ENCODE measurements at places on chromosomes 16 and 17. TPM values are rescaled to one million over a fixed set of nuclear protein-coding genes. Genes with fewer than 3 reads are reported as not detected.
A peak's percentile ranks its signal among the peaks of the same experiment; 100 is the strongest.

The CLEC3A gene
- not detected for total RNA-seq

DNA sequence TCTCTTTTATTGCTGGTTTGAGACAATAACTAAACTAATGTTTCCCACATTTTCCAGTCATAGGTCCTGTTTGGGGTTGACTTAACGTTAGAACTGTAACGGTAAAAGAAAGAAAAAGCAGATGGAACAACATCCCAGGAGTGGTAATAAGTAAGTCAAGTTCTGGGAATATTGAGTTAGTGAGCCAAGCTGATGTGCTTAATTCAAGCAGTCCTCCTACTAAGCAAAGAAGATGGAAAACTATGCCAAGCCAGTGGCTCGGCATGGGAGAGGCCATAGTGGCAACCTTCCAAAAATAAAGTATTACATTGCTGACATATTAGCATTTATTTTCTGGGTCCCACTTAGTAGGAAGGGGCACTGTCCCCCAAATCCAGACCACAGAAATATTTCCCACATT, 161.7 kb upstream of the CDH5 start:
- H3K27me3 ChIP-seq = peaks cover 17% of the 10 kb centered on the region
- no peaks in the 10 kb centered on the region for H3K36me3 ChIP-seq
- H3K4me1 ChIP-seq = no peaks in the 10 kb centered on the region
- no peak overlapping the region for H3K4me3 ChIP-seq
- no peak overlapping the region for H3K27ac ChIP-seq

- H3K36me3 ChIP-seq = peaks cover 54% of the 10 kb centered on the region
- H3K27ac ChIP-seq = no peak overlapping the region
- DNase-seq = no peak
- H3K4me3 ChIP-seq = no peak overlapping the region
- no peaks in the 10 kb centered on the region for H3K27me3 ChIP-seq
These were observed 9.8 kb upstream of the ADAT1 start for GRCh38 chr16:75632857-75633256.

The QRICH2 gene
- 2.1 TPM for total RNA-seq

DNA sequence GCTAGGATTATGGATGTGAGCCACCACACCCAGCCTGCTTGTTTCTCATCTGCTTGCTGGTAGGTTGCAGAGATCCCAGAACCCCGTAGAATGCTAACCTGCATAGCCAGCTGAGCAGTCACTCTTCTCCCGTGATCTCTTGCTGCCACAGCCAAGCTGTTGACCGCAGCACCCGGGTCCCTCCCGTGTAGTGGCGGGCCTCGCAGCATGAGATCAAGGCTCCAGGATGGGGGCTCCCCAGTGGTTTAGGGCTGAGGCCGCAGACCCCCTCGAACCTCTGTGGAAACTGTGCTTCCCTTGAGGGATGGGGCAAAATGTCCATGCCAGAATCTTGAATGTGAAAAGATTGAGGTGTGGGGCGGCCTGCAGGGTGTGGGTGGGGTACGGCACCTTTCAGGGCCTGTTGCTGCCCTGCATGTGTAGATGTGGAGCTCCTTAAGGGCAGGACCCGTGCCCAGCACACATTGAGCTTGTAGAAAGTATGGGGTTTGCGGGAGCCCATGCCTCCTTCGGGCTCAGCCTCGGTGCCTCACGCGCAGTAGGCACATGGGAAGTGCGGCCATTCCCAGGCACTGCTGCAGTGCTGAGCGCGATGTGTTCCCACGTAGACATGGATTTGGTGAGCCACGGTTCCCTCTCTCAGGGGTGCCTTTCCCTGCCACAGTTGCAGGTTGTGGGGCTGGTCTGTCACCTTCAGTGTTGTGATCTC, 99.9 kb downstream of the BANP start:
- DNase-seq = no peak
- no peak overlapping the region for H3K4me3 ChIP-seq
- H3K27ac ChIP-seq = no peak overlapping the region
- H3K4me1 ChIP-seq = no peaks in the 10 kb centered on the region

The OR1F1 gene
- not detected for total RNA-seq

DNA sequence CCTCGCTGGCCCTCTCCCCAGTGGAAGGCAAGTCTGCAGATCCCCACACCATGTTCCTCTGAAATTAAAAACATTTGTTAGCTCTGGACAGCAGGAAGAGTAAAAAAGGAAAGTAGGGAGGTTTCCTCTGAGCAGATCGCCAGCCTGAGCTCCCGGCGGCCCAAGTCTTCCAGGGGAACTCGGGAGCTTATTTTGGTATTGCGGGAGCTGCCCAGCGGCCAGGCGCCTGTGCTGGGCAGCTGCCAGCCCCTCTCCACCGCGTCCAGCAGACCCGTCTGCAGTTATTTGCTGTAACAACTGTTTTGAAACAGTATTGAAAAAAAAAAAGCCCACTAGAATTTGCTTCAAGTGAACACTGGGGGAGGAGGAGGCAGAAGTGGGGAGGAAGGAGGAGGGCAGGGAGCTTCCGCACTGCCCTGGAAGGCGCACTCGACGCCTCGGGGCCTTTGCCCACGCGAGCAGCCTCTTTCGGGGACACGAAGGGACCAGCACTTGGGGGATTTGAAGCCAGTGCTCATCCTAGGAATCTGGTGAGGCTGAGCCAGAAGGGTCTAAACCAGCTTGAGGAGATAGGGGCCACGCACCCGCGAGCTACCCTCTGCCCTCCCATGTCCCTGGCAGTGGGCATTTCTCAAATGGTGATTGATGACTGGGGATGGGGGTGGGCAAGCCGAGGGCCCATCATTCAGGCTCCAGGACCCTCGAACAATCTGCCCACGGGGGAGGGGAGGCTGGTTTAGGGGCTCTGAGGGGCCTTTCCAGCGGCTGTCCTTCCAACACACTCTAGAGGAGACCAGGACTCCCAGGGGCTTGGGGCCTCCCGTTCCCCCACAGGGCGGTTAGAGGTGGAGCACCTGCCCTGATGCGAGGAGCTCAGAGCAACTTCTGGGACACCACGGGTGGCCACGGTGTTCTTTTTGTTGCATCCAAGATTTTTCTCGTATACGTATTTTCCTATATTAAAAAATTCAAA, 3.0 kb upstream of the BAHCC1 start:
- H3K4me3 ChIP-seq = peak overlapping the region; percentile 84
- peaks cover 42% of the 10 kb centered on the region for H3K4me1 ChIP-seq
- H3K27ac ChIP-seq = peak overlapping the region; percentile 83
- H3K27me3 ChIP-seq = peaks cover 9% of the 10 kb centered on the region

The ATXN7L3 gene
- 72.2 TPM for total RNA-seq

DNA sequence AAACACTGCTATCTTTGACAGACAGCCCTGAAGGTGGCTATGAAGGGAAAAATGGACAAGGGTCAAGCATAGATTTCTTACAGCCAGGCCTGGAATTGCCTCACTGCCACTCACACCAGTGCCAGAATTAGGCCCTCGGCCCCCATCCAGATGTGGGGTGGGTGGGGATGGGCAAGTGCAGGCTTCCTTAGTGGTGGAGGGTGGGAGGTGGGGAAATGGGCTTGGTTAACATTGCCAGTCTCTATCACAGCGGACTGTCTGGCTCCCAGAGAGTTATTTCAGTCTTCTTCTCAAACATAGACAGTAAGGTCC, 24.9 kb downstream of the B9D1 start:
- peaks cover 2% of the 10 kb centered on the region for H3K36me3 ChIP-seq
- no peak overlapping the region for H3K27ac ChIP-seq
- H3K27me3 ChIP-seq = peaks cover 4% of the 10 kb centered on the region
- H3K4me3 ChIP-seq = no peak overlapping the region

- no peak for DNase-seq
- peaks cover 5% of the 10 kb centered on the region for H3K36me3 ChIP-seq
- no peak overlapping the region for H3K27ac ChIP-seq
- H3K4me3 ChIP-seq = no peak overlapping the region
- peaks cover 1% of the 10 kb centered on the region for H3K27me3 ChIP-seq
These were observed 4.9 kb upstream of the CCDC154 start for GRCh38 chr16:1449201-1449788.

GRCh38 chr17:28574526-28574925, 2.2 kb downstream of the ALDOC start:
- H3K27ac ChIP-seq = no peak overlapping the region
- H3K4me1 ChIP-seq = peaks cover 40% of the 10 kb centered on the region
- peaks cover 4% of the 10 kb centered on the region for H3K36me3 ChIP-seq
- H3K4me3 ChIP-seq = no peak overlapping the region
- peaks cover 3% of the 10 kb centered on the region for H3K27me3 ChIP-seq

- peaks cover 5% of the 10 kb centered on the region for H3K27me3 ChIP-seq
- no peak for DNase-seq
- H3K36me3 ChIP-seq = peaks cover 33% of the 10 kb centered on the region
- peak overlapping the region; percentile 46 for H3K27ac ChIP-seq
These were observed 22.6 kb downstream of the SMURF2 start for GRCh38 chr17:64639516-64639915.

The KRTAP4-9 gene
- 0.77 TPM for total RNA-seq

The IGF2BP1 gene
- total RNA-seq = 25.4 TPM

The GRB7 gene
- not detected for total RNA-seq

The OMG gene
- not detected for total RNA-seq

DNA sequence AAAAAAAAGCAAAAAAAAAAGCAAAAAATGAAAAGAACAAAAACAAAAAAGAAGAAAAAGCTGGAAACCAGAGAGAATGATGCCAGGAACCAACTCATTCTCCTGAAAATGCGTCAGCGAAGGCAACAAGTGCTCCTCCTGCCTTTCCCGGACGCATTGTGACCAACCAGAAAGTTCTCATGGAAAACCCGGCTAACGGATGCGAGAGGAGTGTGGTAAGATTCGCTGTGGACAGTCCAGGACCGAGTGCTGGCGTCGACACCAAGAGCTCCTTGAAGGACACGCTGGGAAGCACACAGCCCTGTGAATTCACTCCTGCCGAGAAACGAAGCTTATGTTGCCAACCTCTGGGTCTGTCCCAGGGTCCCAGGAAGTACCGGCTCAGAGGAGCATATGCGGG, 43.4 kb downstream of the METRNL start:
- DNase-seq = no peak
- no peaks in the 10 kb centered on the region for H3K36me3 ChIP-seq
- no peak overlapping the region for H3K4me3 ChIP-seq
- no peaks in the 10 kb centered on the region for H3K4me1 ChIP-seq

DNA sequence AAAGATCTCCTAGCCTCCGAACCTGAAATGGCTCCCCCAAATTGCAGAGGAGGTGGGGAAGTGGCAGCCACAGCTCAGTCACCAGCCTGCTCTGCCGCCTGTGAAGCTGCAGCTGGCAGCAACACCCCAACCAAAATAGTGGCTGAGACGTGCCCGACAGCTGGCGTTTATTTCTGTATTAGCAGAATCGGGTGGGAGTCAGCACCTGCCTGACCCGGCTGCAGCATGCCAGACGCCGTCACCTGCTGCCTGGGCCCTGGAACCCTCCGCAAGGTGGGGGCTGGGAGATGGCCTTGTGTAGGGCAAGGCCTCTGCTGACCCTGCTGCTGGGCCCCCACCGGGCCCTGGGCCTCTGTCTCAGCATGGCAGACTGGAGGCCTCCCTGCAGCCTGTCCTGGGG, 17.5 kb upstream of the PABPN1L start:
- H3K27me3 ChIP-seq = peaks cover 15% of the 10 kb centered on the region
- no peaks in the 10 kb centered on the region for H3K4me1 ChIP-seq
- DNase-seq = no peak
- no peak overlapping the region for H3K27ac ChIP-seq
- no peaks in the 10 kb centered on the region for H3K36me3 ChIP-seq

DNA sequence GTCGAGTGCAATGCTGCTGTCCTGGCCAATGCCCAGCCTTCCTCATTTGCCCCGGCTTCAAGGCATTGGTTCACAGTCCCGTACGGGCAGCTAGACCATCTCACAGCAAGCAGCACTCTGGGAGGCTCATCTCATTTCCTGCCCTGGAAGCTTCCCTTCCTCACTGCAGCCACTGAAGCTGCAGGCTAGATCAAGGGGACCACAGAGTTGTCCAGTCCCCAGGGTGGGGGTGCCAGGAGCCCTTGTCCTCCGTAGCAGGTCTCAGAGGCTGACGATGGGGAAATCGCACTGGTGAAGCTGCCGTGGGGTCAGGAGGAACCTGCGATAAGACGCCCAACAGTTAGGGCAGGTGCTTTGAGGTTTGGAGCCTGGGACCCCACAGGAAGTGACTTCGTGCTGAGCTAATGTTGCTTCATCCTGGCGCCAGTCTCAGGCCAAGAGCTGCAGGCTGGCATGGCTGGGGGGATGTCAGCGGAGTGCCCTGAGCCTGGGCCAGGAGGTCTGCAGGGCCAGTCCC, at the start of gene SPNS3:
SPNS3 (plus strand) TSS at position 426 of the 517 bp plus-strand sequence; CDS start at position 454, 28 bp downstream.
- H3K4me1 ChIP-seq = no peaks in the 10 kb centered on the region
- H3K27me3 ChIP-seq = peaks cover 26% of the 10 kb centered on the region
- no peaks in the 10 kb centered on the region for H3K36me3 ChIP-seq
- no peak for DNase-seq

The KRTAP9-4 gene
- not detected for total RNA-seq

DNA sequence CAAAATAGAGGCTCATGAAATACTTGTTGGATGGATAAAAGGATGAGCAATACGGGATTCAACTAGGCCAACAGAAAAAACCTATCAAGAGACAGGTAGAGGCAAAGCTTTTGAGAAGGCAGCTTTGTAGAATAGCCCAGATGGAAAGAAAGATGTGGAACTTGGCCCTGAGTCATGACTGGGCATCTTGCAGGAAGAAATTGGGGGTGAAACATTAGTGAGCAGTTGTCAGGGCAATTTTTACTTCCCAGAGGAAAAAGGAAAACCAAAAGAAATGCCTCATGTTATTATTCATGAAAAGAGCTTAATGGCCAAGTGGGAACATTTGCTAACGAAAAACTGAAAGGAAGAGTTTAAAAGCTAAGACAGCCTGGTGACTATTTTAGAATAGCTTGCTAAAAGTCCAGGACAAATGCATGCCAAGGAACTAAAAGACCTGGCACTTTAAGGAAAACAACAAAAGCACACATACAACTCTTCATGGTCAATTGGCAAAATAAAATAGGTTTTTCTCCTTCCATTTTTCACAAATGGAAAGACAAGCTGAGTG, 180.1 kb downstream of the HS3ST3A1 start:
- H3K27ac ChIP-seq = peak overlapping the region; percentile 71
- no peaks in the 10 kb centered on the region for H3K36me3 ChIP-seq
- no peaks in the 10 kb centered on the region for H3K27me3 ChIP-seq
- no peak for DNase-seq
- H3K4me1 ChIP-seq = peaks cover 51% of the 10 kb centered on the region
- no peak overlapping the region for H3K4me3 ChIP-seq

The C16orf96 gene
- not detected for total RNA-seq

The PHOSPHO1 gene
- 0.24 TPM for total RNA-seq

- H3K27ac ChIP-seq = peak overlapping the region; percentile 49
- peaks cover 33% of the 10 kb centered on the region for H3K36me3 ChIP-seq
- DNase-seq = no peak
These were observed 15.2 kb downstream of the ARHGAP17 start for GRCh38 chr16:24999856-25000461.

GRCh38 chr16:88561485-88562359, 8.5 kb upstream of the ZC3H18 start:
- peak; percentile 10 for DNase-seq
- H3K4me1 ChIP-seq = peaks cover 16% of the 10 kb centered on the region
- H3K36me3 ChIP-seq = no peaks in the 10 kb centered on the region
- H3K4me3 ChIP-seq = peak overlapping the region; percentile 86
- H3K27ac ChIP-seq = no peak overlapping the region
- peaks cover 16% of the 10 kb centered on the region for H3K27me3 ChIP-seq

All from HFFc6 (cell line).